ENCODE measurements at places on chromosomes 7 and 10.

GRCh38 chr7:157220916-157221569, 82.3 kb downstream of the UBE3C start:
- DNase-seq, result no peak

GRCh38 chr7:73899731-73900142, 38.8 kb downstream of the TMEM270 start:
- DNase-seq, result no peak

GRCh38 chr7:1847260-1848001, 177.4 kb downstream of the ELFN1 start:
- DNase-seq, result no peak

DNA sequence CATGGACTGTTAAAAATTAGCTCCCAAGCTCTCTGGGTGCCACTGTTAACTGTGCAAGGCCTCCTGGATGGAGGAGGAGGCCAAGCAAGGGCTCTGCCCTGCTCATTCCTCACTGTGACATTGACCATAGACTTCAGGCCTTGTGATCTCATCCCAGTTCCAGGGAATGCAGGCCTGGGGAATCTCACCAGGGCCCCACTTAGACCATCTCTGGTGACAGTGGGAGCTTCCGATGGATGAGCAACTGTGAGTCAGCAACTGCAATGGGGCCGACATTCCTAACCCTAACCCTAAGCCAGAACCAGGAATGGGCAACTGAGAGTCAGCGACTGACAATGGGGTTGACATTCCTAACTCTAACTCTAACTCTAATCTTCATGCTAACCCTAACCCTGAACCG, 50.4 kb upstream of the MSMB start:
- DNase-seq, result no peak

GRCh38 chr7:71735961-71736556, 604.1 kb downstream of the GALNT17 start:
- peak; percentile 41 for DNase-seq

DNA sequence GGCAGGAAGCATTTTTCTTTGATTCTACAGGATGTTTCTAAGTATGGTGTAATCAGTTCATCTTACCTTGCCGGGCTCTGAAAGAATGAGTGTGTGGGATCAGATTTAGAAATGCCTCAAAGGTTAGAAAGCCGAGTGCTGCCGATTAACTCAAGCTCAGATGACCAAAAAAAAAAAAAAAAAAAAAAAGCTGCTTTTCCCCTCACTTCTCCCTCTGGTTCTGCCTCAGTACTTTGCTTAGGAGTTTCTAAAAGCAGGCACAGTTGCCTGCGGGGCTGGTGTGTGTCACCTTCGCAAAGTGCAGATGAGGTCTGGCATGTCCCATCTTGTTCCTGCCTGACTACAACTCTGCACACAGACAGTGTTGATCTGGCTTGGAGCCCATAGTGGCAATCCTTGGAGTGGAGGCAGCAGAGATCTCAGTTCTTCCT, 47.0 kb downstream of the KIAA1217 start:
- no peak for DNase-seq

- peak; percentile 80 for DNase-seq
Measured at GRCh38 chr10:102399217-102400021, 3.9 kb downstream of the NFKB2 start.

- DNase-seq, result no peak
Measured at GRCh38 chr10:63631991-63632390, 110.8 kb downstream of the REEP3 start.

GRCh38 chr10:104809288-104810090, 168.4 kb downstream of the SORCS3 start:
- DNase-seq, result no peak

GRCh38 chr10:70145666-70146488, 623 bp downstream of the TYSND1 start:
- peak; percentile 67 for DNase-seq

DNA sequence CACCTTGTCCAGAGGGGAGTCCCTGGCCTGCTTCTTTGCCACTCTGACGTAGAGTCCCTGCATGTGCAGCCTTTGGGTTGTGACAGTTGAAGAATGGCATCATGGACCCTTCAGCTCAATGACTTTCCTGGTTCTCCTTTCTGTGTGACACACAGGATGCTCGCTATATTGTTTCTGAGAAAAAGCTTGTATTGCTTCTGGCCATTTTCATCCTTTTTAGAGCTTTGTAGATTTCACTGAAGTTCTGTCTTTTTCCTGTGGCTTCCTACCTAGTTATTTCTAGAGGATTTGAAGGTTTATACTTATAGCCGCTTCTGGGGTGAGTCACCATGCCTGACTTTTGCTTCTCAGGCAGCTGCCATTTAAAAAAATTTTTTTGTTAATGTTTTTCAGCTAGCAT, 27.0 kb downstream of the SND1 start:
- DNase-seq, result no peak
